ENCODE measurements at places on chromosomes 4 and X. TPM values are rescaled to one million over a fixed set of nuclear protein-coding genes. Genes with fewer than 3 reads are reported as not detected.

The STPG2 gene
- polyA plus RNA-seq: 0.03 TPM

The CHM gene
- 12.2 TPM for polyA plus RNA-seq

The SPIN2A gene
- 0.54 TPM for polyA plus RNA-seq

The SRPX gene
- polyA plus RNA-seq: 333 TPM

The NHSL2 gene
- 9.7 TPM for polyA plus RNA-seq

The SLC2A9 gene
- polyA plus RNA-seq: 7.6 TPM

The FAT4 gene
- polyA plus RNA-seq: 5.2 TPM

The MXRA5 gene
- 9.4 TPM for polyA plus RNA-seq

The TMEM156 gene
- 0.53 TPM for polyA plus RNA-seq

The PPBP gene
- 0.18 TPM for polyA plus RNA-seq

The MBNL3 gene
- 11.5 TPM for polyA plus RNA-seq

The TLR10 gene
- polyA plus RNA-seq: 0.05 TPM

The GAGE12F gene
- polyA plus RNA-seq: not detected

The MAGEH1 gene
- 33.1 TPM for polyA plus RNA-seq

The MAGED1 gene
- polyA plus RNA-seq: 50.3 TPM

The PDHA2 gene
- not detected for polyA plus RNA-seq

The NEUROG2 gene
- polyA plus RNA-seq: not detected

The KLF8 gene
- 9.8 TPM for polyA plus RNA-seq

The USP9X gene
- polyA plus RNA-seq: 27.4 TPM

The SLC35A2 gene
- polyA plus RNA-seq: 18.9 TPM

The PPP2R2C gene
- 0.94 TPM for polyA plus RNA-seq

The MED28 gene
- polyA plus RNA-seq: 21.8 TPM

The NKX3-2 gene
- not detected for polyA plus RNA-seq

The NMU gene
- 0.15 TPM for polyA plus RNA-seq

The SCOC gene
- 59.9 TPM for polyA plus RNA-seq

The TMEM271 gene
- polyA plus RNA-seq: not detected

The TMEM31 gene
- polyA plus RNA-seq: not detected

The UTP14A gene
- polyA plus RNA-seq: 13.9 TPM
